Activated CD4-positive, alpha-beta memory T cell treated with anti-CD3 and anti-CD28 coated beads, Interleukin-2, amount 10 ng/mL, durations not matched to agents 7 days and 5 days (primary cell): ENCODE measurements at places on chromosomes 2 and 18.

DNA sequence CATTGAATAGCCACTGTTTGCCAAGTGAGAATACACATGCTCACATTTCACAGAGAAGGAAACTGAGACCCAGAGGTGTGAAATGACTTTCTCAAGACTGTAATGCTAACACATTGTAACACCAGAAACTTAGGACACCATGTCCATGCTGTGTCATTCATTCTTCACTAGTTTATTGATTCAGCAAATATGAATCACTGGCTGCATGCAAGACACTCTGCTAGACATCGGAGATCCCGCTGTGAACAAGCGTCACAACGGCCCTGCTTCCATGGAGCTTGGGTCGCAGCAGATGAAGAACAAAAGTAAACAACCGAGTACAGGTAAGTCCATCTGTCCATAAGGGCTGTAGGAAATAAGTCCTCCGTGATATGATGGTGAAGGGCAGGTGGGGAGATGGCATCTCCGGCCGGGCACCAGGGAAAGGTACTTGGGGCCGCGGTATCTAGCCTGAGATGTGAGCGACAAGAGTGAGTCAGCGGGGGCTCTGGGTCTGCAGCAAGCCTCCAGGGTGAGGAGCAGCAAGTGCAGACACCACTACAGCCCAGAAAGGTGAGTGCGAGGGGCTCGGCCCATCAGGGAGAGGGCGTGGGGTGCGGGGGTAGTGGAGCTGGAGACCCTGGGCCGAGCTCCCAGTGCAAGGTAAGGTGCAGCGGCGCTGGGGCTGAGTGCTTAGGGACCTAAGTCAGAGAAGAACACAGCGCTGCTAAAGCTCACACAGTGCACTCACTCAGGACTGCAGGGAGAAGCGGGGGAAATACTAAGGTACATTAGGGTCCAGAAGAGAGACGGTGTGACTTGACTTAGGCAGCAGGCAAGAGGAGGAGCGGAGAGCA is 391.2 kb downstream of the FBXO15 start:
- no peak for DNase-seq

- DNase-seq: no peak
These were observed 55.6 kb downstream of the RPL37A start for GRCh38 chr2:216554286-216554685.

DNA sequence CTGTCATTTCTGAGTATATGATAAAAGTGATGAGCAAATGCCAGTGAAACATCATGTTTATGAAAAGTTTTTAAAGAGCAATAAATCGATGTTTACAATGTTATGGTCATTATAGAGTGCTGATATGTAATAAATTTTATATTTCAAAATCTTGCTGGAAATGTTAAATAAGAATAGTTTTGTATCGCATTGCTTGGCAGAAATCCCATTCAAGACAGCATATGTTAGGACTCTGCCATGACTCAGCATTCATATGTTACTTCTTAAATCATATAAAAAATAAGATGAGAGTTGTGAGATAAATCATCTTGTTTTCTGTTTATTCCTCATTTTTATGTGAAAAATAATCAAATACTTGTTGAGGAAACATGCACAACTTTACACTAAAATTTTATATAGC is 949.9 kb upstream of the NRXN1 start:
- DNase-seq: no peak

DNA sequence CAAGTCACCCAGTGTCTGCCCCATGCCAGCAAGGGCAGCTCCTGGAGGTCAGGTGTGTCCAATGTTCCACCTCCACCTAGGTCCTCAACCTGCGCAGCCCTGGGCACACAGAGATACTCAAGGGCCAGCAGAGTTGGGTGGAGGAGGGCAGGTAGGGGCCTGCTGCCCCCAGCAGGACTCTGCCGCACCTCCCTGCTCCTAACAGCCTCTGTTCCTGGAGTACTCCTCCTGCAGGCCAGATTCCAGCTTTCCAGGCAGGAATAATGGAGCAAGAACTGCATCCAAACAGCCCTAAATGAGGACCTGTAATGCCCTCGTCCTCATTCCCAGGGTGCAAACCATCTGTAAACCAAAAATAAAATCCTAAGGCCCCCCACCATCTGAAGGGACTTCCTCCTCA is 44.4 kb upstream of the ACAA2 start:
- no peak for DNase-seq

DNA sequence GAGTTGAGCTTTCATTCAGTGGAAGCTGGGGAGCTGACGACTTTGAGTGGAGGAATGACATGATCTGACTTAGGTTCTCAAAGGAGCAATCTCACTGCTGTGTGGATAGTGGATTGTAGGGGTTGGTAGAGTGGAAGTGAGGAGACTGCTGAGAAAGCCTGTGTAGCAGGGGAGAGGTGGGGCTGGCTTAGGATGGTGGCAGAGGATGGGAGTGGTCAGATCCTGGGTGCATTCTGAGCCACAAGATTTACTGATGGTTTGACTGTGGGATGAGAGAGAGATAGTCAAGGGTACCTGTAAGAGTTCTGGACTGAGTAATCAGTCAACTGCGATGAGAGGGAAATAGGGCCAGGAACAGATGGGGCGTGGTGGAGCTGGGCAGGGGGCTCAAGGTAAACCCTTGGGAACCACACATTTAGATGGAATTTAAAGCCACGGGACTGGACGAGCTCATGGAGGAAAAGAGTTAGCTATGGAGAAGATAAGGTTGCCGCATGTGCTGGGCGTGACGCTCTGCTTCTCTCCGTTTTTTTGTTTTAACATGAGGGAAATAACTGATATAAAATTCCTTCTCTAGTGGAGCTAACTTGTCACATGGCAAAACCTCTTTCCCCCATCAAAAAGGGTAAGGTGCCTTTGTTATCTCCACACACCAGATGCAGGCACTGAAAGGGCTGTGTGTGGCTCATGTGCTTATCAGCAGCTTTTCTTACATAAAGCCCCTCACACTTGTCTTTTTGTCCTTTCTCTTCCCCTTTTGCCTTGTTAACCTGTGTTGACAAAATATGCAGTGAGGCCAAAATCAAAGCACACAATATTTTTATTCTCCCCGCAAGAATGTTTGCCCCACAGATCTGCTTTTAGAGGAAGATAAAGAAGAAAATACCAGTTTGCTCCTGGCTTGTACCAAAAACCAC is 379.8 kb downstream of the TSN start:
- no peak for DNase-seq

- no peak for DNase-seq
These were observed 98.3 kb upstream of the UGP2 start for GRCh38 chr2:63743170-63743981.

- DNase-seq: no peak
These were observed 176.8 kb upstream of the GLI2 start for GRCh38 chr2:120558847-120559246.

DNA sequence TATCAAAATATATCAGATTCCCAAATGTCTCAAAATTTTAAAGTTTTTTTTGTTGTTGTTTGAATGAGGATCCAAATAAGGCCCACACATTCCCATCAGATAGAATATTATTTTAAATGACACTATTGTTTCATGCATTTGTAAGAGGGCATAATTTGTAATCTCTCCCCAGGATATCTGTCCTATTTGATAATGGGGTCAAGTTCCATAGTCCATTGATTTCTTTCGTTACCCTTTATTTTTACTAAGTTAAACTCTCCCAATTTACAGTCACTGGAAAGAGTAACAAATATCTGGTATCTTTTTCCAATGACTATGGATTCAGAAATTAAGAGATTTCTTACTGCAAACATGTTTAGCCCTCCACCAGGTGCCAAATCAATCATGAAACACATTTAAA is 32.4 kb downstream of the INO80C start:
- no peak for DNase-seq

DNA sequence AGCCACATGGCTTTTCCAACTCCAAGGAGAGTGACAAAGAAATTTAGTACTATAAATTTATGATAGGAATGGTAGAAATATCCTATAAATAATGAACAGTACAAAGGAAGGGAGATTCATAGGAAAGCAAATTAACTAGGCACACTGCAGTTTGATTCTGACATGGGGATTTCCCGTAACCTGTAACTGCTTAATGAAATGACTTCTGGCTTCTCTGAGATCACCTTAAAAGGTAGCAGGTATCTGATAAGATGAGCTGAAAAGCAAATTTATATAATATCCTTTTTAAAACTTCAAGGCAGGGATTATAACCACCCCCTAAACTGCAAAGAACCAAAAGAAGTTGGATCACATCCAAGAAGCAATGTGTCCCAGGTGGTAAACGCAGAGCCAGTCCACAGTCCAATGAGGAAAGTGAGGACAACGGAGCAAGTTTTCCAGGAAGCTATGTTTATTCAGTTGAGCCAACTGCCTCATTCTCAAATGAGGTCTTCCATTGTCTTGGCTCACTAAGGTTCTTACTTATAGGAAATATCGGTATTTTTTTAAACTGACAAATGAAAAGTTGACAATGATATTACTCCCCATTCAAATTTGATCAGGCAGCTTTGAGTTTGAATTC is 43.0 kb downstream of the WIPF1 start:
- no peak for DNase-seq
